Ascending aorta (tissue), 2 donors: ENCODE measurements at places on chromosomes 3 and 15. TPM values are rescaled to one million over a fixed set of nuclear protein-coding genes. Genes with fewer than 3 reads are reported as not detected.

DNA sequence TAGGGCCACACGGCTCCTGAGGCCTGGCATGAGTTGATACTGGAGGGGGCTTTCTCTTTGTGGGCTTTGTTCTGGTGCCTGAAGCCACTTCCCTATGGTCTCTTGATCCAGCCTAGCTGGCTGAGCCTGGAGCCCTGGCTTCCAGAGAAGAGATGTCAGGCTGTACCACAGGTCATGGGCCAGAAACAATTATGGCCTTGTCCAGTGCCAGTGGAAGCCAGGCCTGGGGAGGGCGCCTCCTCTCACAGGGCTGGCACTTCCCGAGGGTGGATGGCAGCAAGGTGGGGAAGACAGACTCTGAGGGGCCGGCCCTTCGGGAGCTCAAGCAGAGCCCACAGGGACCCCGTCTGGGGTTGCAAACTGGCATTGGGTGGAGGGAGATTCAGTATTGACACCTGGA, 34.9 kb upstream of the ACAD9 start:
- DNase-seq: no peak

DNA sequence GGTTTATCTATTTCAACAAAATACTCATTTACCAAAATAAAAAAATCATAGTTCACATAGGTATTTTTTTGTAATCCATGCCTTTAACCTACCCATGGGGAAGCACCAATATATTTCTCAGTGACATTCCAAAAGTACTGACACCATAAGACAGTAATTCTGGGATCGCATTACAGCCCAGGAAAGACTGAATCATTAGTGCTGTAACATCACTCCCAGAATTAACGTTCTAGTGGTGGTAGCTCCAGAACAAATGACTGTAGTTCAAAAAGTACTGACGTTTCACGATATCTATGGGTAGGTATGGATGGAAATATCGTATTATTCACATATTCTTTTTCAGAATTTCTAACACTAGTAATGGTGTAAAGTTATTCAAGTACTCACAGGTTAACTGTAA, 54.3 kb upstream of the NEK10 start:
- DNase-seq: no peak

DNA sequence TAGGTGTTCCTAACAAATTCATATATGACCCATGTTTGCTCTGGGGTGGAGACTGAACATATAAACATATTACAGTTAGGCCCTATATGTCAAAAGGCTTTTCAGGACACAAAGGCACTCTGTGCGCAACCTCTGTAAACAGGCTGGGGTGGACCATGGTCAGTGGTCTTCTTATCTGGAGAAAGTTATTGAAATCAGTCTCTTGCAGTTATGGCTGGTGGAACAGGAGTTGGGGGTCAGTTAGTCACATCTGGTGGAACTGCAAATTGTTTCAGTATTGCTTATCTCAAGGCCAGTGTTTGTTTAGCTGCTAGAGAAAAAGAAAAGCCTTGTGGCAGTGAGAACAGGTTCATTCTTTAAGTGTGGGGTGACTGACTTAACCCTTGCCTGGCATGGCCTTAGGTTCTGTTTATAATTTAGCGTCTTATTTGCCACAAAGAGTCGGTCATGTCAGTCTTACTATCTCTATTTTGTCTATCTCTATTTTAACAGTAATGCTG, 5.9 kb upstream of the GP9 start:
- DNase-seq: no peak

GRCh38 chr3:179513862-179514261, 48.9 kb upstream of the ACTL6A start:
- DNase-seq: no peak

GRCh38 chr3:149545049-149545448, 70.6 kb downstream of the TM4SF4 start:
- DNase-seq: no peak

DNA sequence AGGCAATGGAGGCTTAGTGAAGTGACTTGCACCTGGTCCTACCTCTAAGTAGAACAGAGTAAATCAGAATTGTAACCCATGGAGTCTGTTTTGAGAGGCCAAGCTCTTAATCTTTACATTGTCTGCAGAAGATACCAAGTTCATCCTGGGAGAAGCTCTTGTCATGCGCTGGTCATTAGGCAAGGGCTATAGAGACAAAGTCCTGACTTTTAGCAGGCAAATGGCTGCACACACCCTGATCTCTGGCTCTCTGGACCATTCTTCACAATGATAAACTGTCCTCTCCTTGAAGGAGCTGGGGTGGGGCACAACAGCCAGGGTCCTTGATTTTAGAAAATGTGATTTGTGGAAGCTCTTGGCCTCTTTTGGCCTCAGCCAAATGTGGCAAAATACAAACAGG, 65.4 kb downstream of the MCTP2 start:
- DNase-seq: no peak

- DNase-seq: no peak
Measured at GRCh38 chr3:105746231-105746996, 122.4 kb downstream of the CBLB start.

GRCh38 chr3:113601240-113601639, 68.9 kb downstream of the SIDT1 start:
- no peak for DNase-seq

DNA sequence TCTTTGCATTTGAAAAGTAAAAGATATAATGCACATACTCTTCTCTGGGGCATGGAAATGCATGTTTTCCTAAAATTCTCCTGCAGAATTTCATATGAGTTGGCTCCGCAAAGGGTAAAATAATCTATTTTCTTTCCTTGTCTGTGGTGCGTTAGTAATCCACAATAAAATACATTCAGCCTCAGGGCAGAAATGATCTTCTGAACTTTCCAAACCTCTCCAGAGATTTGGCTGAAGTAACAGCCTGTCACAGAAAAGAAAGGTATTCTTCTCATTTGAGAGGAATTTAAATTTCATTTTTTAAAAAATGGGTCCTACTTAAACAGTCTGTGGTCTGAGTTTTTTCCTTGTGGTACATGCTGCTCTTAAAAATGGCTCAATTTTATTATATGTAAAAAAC, 182.7 kb upstream of the DCBLD2 start:
- DNase-seq: no peak

- no peak for DNase-seq
Measured at GRCh38 chr3:181985386-181985785, 273.7 kb downstream of the SOX2 start.

DNA sequence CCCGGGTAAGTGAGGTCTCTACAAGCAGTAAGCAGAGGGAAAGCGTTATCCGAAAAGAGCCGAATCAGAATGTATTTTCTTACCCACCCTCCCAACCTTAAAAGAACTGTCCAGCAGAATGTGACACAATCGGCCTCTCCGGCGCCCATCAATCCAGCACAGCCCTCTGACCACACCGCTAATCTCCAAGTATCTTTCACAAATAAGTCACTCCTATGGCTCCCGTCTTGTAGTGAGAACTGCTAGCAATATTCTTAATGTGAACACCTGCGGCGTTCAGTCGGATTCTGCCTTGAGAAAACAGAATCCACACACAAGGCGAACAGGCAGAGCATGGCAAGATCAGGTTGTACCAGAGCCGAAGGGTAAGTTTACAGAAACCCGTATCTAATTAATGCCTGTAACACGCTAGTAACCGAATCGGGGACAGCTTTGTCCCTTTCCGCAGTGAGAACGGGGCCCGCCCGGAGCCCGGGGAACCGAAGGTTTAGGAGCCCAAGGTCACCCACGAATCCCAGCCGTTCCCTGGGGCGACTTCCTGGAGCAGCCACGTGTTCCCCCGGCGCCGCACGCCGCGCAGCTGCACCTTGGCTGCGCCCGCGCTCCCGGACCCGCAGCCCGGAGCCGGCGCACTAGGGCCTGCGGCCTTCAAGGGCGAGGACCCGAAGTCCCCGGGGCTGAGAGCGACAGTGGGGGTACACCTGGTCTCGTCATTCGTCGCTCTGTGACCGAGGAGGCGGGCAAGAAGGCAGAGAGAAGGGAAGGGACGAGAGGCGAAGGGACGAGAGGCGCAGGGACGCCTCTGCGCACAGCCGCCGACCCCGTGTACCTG, 672 bp downstream of the TFRC start:
- DNase-seq: no peak

- no peak for DNase-seq
Measured at GRCh38 chr15:51093839-51094605, 684 bp downstream of the TNFAIP8L3 start.

Gene ROBO1
- 13.4 TPM for total RNA-seq

Gene UBE2Q2
- total RNA-seq: 40.3 TPM

Gene ALPK3
- 38.0 TPM for total RNA-seq

Gene IQCF5
- not detected for total RNA-seq

Gene ERICH6
- total RNA-seq: not detected

Gene KNL1
- total RNA-seq: not detected
